ENCODE measurements at places on chromosomes 6 and 20. TPM values are rescaled to one million over a fixed set of nuclear protein-coding genes. Genes with fewer than 3 reads are reported as not detected.

TUBB2A gene
- polyA plus RNA-seq: 2.4 TPM

SCGN gene
- polyA plus RNA-seq: not detected

EPB41L1 gene
- polyA plus RNA-seq: not detected

GRCh38 chr20:18663932-18664331, 76.1 kb downstream of the DTD1 start:
- DNase-seq: no peak

GRCh38 chr6:22366214-22366613, 69.4 kb upstream of the PRL start:
- DNase-seq: peak; percentile 96

- no peak for DNase-seq
Observed at GRCh38 chr6:5053038-5053437, 32.1 kb upstream of the PPP1R3G start.

DNA sequence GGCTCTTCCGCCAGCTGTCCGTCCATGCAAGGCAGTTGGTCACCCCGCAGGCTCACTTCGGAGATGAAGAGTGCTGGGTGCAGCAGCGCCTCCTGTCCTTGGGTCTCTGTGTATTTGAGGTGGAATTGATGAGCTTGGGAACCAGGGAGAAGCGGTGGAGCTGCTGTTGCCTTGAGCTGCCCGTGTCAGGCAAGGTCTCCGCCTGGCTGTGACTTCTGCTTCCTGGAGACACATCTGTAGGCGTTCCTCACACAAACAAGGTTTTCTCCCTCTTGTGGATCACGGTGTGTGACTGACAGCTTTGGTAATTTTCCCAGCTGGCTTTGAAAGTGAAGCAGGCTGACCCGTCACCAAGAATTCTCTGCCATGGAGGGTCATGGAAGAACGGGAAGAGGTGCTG, 2.5 kb upstream of the SLC17A9 start:
- DNase-seq: no peak

DNA sequence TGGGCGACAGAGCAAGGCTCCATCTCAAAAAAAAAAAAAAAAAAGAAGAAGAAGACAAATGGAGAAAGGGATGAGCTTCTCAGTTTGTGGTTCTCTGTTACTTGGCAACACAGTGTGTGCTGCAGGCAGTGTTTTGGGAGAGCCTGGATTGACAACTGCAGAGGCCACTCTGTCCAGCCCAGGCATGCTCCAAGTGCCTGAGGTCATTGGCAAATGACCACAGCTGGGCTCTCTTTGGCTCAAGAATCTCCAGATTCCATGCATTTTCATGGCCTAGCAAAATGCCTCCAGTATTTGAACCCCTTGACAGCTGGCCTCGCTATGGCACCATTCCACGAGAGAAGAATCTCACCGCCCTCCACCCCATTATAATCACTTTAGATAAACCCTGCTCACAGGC, 126.2 kb downstream of the ANKRD60 start:
- DNase-seq: no peak

DNA sequence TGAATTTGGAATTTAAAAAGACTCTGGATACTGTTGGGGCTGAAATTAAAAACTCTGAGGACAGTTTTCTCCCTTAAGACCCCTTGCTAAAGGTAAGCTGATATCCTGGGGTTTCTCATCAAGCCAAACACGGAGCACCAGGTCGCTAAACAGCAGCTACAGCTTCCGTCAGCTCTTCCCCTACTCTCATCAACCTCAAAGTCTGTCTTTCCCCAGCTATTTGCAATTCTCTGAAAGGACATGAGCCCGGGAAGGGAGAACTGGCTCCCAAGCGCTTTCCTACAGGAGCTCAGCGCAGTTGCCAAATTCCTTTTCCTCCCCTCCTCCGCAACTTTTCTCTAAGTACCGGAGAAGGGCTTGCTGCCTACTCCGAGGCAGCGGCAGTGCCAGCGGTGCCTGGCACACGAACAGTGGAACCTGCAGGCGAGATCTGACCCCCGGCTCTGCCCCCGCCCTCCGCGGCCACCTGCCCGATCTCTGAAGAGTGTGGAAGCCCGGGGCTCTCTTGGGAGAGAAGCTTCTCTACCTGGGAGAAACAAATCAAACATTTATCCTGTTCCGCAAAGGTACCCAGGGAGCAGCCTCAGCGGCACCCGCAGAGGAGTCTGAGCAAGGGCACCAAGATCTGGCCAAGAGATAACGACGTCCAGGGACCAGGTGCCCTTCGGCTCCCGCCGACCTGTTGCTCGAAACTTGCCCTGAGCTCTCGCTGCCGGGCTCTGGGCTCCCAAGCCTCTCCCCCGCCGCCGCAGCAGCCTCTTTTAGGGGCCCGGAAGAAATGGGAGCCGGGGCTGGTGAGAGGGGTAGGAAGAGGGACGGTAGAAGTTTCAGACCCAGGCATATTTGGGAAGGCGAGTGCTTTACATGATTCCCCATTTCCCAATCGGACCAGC, 2.2 kb downstream of the CBLN4 start:
- no peak for DNase-seq

GRCh38 chr6:132931936-132932514, 117.7 kb downstream of the RPS12 start:
- DNase-seq: no peak

DNA sequence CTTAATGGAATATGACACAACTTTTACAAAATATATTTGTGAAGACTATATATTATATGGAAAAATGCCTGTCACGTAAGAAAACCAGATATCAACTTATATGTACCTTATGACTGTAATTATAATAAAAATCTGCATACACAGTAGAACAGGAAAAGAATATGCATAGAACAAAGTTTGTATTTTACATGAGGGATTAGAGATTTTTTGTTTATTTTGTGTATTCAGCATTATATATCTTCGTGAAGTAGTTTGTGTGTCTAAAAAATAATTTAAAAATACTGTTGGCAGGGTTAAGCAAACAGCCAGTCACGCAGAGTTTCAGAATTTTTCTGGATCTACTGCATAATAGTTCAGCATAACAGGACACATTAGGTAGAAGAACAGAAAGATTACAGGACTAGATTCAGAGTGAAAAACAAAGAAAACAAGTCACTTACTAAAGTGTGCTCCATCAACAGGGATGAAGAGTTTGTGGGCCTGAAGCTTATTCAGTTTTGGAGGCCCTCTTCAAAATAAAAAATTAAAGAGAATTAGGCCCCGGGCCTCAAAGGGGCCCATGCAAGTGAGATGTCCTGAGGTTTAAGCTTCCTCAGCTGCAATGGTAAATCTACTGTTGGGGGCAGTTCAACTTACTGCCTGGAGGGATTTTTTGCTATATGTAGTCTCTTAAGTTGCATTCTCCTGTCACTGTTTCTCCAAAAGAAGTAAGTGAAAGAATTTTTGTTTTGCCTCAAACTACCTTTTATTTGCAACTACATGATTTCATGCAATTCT, 16.3 kb downstream of the TXLNB start:
- DNase-seq: no peak

DNA sequence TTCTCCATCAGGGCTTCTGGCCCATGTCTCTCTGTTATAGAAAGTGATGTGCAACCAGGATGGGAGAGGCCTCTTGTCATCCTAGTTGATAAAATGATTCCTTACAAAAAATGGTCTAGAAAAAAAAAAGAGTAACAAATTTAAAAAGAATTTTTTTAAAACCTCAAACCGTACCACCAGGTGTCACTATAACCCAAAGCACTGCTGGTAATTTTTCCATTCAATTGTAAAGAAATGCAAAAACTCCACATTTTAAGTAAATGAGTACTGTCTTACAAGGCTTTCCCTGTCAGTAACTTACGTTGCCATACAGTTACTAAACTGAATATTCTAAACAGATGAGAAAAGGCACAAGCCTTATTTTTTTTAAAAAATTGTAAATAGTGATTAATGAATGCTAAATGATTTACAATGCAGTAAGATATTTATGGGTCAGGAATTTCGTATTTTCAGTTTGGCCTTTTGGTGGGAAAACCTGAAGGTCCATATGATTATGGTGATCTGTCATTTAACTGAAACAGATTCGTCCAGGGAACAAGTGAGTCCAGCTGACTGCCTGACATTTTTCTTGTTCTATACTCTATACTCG, 95.4 kb downstream of the OGFRL1 start:
- no peak for DNase-seq

Measured in CD14-positive monocyte (primary cell).